Common myeloid progenitor, CD34-positive (primary cell): ENCODE measurements at places on chromosomes 3 and 15.

- no peak for DNase-seq
Observed at GRCh38 chr3:105334138-105334882, 32.4 kb upstream of the ALCAM start.

GRCh38 chr3:127669541-127670228, 3.1 kb upstream of the ABTB1 start:
- DNase-seq: no peak

DNA sequence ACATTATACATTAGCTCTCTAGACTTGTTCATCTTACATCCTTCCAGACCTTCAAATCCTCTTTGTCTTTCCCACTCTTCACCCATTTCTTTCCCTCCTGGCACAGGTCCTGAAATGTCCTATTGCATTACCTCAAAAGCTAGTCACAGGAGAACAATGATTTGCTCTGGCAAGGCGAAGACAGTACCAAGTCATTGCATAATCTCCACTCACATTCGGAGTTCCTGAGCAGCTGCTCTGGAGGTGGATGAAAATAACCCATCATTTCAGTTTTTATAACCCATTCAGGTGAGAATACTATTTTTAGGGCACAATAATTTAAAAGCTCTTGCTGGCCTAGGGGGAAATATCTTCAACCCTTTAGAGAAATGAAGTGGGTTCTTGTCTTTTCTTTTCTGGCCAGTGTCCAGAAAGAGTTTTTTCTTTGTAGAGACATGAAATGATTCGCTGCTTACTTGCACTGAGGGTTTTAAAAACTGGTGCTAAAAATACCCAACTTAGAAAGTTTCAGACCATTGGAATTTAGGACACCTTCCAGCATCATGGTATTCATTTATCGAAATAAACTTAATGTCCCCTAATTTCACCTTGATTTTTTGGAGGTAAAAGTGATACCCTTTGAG, 23.4 kb upstream of the DYNC1LI1 start:
- DNase-seq: no peak

- DNase-seq: no peak
Observed at GRCh38 chr3:14486460-14486859, 53.7 kb downstream of the GRIP2 start.

- no peak for DNase-seq
Observed at GRCh38 chr3:126537116-126537729, 13.3 kb downstream of the CHST13 start.

GRCh38 chr3:97857401-97857800, 35.6 kb downstream of the CRYBG3 start:
- DNase-seq: no peak

DNA sequence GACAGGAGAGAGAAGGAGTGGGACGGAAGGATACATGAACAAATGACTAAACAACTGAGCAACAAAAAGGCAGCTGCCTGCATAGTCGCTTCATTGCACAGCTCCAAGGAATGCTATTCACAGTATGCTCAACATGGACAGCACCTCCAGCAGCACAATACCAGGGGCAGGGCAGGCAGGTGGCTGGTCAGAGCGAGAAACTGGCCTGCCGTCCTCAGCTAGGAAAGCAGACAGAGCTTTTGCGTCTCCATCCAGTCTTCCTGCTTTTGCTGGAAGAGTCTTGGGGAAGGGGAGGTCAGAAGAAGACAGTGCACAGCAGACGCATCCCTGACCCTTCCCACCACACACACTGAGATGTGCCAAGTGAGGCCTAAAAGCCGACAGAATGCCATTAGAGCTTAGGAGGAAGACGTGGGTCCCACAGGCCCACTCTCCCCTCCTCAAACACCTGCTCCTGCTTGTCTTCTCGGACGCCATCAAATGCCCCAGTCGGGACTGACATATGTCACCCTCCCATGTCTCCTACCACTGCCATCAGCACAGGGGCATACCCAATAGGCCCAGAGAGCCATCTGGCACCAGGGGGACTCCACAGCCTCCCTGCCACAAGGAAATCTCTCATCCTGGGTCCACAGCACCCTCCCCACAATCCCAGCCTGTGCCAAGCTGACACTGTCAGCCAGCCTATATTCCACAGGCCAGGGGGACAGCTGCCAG, 3.9 kb downstream of the RAB6B start:
- DNase-seq: no peak

GRCh38 chr3:158443632-158444031, 127.4 kb upstream of the MLF1 start:
- no peak for DNase-seq
